ENCODE measurements at places on chromosomes 16 and 17. TPM values are rescaled to one million over a fixed set of nuclear protein-coding genes. Genes with fewer than 3 reads are reported as not detected.

GRCh38 chr16:18582902-18583301 lies 21.0 kb upstream of the NOMO2 start:
- no peak overlapping the region for H3K4me3 ChIP-seq
- H3K4me1 ChIP-seq: no peaks in the 10 kb centered on the region
- no peak for DNase-seq

DNA sequence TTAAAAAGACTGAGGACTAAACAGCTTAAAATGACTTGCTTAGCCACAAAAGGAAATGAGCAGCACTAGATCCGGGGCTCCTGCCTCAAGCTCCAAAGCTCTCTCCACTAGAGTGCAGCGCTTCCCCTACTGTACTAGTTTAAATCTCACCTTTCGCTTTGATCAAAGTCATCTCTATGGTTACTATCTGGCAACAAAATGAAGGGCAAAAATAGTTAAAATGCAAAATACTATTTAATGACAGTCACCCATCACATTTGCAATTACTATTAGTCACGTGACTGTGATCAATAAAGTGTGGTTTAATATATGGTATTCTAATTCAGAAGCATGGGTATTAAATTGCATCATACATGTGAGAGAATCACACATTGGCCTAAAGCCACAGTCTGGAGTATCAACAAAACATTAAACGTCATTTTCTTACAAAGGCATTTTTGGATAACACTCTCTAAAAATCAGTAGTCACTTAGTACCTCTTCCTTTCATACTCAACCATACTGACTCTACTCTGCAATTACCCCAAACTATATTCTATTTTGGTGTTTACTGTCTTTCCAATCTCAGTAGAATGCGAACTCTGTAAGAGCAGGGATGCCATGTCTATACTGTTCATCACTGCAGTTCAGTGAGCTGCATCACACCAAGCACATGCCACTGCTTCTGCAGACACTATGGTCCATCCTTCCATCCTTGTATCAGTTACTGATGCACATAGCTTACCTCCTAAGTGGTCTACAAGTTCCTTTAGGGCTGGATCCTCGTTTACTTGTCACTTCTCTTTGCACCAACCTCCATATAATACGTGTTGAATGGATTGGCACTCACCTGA lies 6.2 kb downstream of the PSMD12 start:
- peaks cover 6% of the 10 kb centered on the region for H3K36me3 ChIP-seq
- H3K27me3 ChIP-seq: no peaks in the 10 kb centered on the region
- H3K27ac ChIP-seq: no peak overlapping the region
- H3K4me3 ChIP-seq: no peak overlapping the region

GRCh38 chr17:28719021-28719433 lies 758 bp upstream of the RPL23A start:
- H3K27ac ChIP-seq: peak overlapping the region; percentile 96
- no peaks in the 10 kb centered on the region for H3K27me3 ChIP-seq
- peaks cover 53% of the 10 kb centered on the region for H3K4me1 ChIP-seq

- H3K27me3 ChIP-seq: no peaks in the 10 kb centered on the region
- no peaks in the 10 kb centered on the region for H3K36me3 ChIP-seq
- no peak for DNase-seq
- H3K4me3 ChIP-seq: no peak overlapping the region
Measured at GRCh38 chr16:81523387-81524115, 78.9 kb downstream of the CMIP start.

DNA sequence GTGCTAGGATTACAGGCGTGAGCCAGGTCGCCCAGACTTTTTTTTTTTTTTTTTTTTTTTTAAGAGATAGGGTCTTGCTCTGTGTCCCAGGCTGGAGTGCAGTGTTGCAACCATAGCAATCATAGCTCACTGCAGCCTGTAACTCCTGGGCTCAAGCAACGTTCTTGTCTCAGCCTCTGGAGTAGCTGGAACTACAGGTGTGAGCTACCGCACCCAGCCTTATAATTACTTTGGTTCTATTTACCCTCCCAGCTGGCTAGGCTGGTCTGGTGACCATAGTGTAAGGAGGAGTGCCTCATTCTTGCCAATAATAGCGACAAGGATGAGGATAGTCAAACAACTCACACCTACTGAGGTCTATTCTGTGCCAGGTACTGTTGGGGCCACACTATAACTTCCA lies 39.6 kb upstream of the USP7 start:
- no peaks in the 10 kb centered on the region for H3K36me3 ChIP-seq
- H3K4me3 ChIP-seq: no peak overlapping the region
- no peak for DNase-seq
- peaks cover 30% of the 10 kb centered on the region for H3K4me1 ChIP-seq
- peak overlapping the region; percentile 76 for H3K27ac ChIP-seq
- H3K27me3 ChIP-seq: no peaks in the 10 kb centered on the region

DNA sequence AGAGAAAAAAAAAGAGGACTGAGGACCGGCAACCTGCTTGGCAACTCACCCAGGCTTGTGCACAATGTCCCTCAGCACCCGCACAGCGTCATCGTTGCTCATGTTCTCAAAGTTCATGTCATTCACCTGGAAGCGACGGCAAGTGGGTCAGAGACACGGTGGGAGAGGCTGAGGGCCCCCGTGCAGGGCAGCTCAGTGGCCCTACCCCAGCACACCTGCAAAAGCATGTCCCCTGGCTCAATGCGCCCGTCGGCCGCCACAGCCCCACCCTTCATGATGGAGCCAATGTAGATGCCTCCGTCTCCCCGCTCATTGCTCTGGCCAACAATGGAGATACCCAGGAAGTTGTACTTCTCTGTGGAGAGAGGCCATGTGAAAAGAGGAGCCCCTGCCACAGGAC lies 5.4 kb downstream of the DVL2 start:
- H3K27me3 ChIP-seq: no peaks in the 10 kb centered on the region
- H3K4me1 ChIP-seq: peaks cover 34% of the 10 kb centered on the region
- no peak for DNase-seq
- peaks cover 46% of the 10 kb centered on the region for H3K36me3 ChIP-seq
- H3K4me3 ChIP-seq: no peak overlapping the region

- no peak overlapping the region for H3K4me3 ChIP-seq
- DNase-seq: no peak
- no peak overlapping the region for H3K27ac ChIP-seq
Measured at GRCh38 chr17:50133028-50133768, 3.2 kb upstream of the SAMD14 start.

- peaks cover 24% of the 10 kb centered on the region for H3K27me3 ChIP-seq
- no peak overlapping the region for H3K27ac ChIP-seq
- no peak overlapping the region for H3K4me3 ChIP-seq
- DNase-seq: no peak
- H3K36me3 ChIP-seq: no peaks in the 10 kb centered on the region
Measured at GRCh38 chr17:47847341-47848197, 3.4 kb downstream of the SP6 start.

- no peaks in the 10 kb centered on the region for H3K27me3 ChIP-seq
- no peaks in the 10 kb centered on the region for H3K4me1 ChIP-seq
- H3K27ac ChIP-seq: no peak overlapping the region
- H3K36me3 ChIP-seq: no peaks in the 10 kb centered on the region
Measured at GRCh38 chr16:28258567-28258966, 33.8 kb upstream of the SBK1 start.

- H3K27ac ChIP-seq: no peak overlapping the region
- no peak overlapping the region for H3K4me3 ChIP-seq
- no peaks in the 10 kb centered on the region for H3K4me1 ChIP-seq
- H3K36me3 ChIP-seq: no peaks in the 10 kb centered on the region
- DNase-seq: no peak
- no peaks in the 10 kb centered on the region for H3K27me3 ChIP-seq
Measured at GRCh38 chr16:35310999-35311398, 1851.6 kb downstream of the TP53TG3F start.

- no peaks in the 10 kb centered on the region for H3K36me3 ChIP-seq
- peaks cover 97% of the 10 kb centered on the region for H3K4me1 ChIP-seq
- no peak for DNase-seq
- no peaks in the 10 kb centered on the region for H3K27me3 ChIP-seq
Measured at GRCh38 chr17:18997650-18998196, 6.8 kb downstream of the FAM83G start.

DNA sequence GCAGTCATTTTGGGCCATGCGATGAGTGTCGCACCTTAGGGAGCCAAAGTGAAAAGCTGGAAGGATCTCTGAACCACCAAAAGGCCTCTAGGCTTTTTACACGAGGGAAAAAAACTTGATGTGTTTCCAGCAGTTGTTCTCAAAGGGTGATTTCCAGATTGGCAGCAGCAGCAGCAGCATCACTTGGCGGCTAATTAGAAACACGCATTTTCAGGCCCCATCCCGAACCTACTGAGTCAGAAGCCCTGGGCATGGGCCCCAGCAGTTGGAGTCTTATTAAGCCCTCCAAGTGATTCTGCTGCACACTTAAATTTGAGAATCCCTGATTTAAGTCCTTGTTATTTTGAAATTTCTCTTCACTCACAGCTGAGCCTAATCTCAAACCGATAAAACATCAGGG lies 25.3 kb upstream of the PYY start:
- H3K4me1 ChIP-seq: peaks cover 6% of the 10 kb centered on the region
- H3K27ac ChIP-seq: no peak overlapping the region
- no peak for DNase-seq
- H3K4me3 ChIP-seq: no peak overlapping the region
- no peaks in the 10 kb centered on the region for H3K36me3 ChIP-seq

GRCh38 chr16:58628845-58629732 lies 537 bp downstream of the CNOT1 start:
- no peak for DNase-seq
- peak overlapping the region; percentile 99 for H3K27ac ChIP-seq
- peak overlapping the region; percentile 95 for H3K4me3 ChIP-seq
- peaks cover 44% of the 10 kb centered on the region for H3K4me1 ChIP-seq
- H3K27me3 ChIP-seq: no peaks in the 10 kb centered on the region

- H3K27me3 ChIP-seq: no peaks in the 10 kb centered on the region
- DNase-seq: no peak
- no peaks in the 10 kb centered on the region for H3K4me1 ChIP-seq
- no peak overlapping the region for H3K4me3 ChIP-seq
- no peak overlapping the region for H3K27ac ChIP-seq
Measured at GRCh38 chr16:61890386-61890785, 145.9 kb downstream of the CDH8 start.

DNA sequence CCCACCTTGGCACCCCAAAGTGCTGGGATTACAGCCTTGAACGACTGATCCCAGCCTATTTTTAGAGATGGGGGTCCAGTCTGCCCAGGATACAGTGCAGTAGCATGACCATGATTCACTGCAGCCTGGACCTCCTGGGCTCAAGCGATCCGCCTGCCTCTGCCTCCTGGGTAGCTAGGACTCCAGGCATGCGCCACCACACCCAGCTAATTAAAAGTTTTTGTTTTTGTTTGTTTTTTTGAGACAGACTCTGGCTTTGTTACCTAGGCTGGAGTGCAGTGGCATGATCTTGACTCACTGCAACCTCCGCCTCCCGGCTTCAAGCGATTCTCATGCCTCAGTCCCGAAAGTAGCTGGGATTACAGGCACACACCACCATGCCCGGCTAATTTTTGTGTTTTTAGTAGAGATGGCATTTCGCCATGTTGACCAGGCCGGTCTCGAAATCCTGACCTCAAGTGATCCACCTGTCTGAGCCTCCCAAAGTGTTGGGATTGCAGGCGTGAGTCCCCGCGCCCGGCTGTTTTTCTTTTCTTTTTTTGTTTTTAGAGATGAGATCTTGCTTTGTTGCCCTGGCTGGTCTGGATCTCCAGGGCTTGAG lies 2.3 kb upstream of the PAFAH1B1 start:
- no peak overlapping the region for H3K27ac ChIP-seq
- peaks cover 14% of the 10 kb centered on the region for H3K4me1 ChIP-seq
- no peak for DNase-seq
- H3K4me3 ChIP-seq: no peak overlapping the region
- H3K27me3 ChIP-seq: no peaks in the 10 kb centered on the region

- H3K4me3 ChIP-seq: no peak overlapping the region
- H3K4me1 ChIP-seq: peaks cover 17% of the 10 kb centered on the region
- no peaks in the 10 kb centered on the region for H3K27me3 ChIP-seq
- no peaks in the 10 kb centered on the region for H3K36me3 ChIP-seq
Measured at GRCh38 chr17:76278952-76279741, 14.0 kb downstream of the UBALD2 start.

GRCh38 chr17:42845918-42846593 lies 1.7 kb downstream of the AOC2 start:
- no peaks in the 10 kb centered on the region for H3K27me3 ChIP-seq
- no peak for DNase-seq
- peaks cover 49% of the 10 kb centered on the region for H3K36me3 ChIP-seq
- H3K27ac ChIP-seq: peak overlapping the region; percentile 64
- no peak overlapping the region for H3K4me3 ChIP-seq
- H3K4me1 ChIP-seq: peaks cover 5% of the 10 kb centered on the region

DNA sequence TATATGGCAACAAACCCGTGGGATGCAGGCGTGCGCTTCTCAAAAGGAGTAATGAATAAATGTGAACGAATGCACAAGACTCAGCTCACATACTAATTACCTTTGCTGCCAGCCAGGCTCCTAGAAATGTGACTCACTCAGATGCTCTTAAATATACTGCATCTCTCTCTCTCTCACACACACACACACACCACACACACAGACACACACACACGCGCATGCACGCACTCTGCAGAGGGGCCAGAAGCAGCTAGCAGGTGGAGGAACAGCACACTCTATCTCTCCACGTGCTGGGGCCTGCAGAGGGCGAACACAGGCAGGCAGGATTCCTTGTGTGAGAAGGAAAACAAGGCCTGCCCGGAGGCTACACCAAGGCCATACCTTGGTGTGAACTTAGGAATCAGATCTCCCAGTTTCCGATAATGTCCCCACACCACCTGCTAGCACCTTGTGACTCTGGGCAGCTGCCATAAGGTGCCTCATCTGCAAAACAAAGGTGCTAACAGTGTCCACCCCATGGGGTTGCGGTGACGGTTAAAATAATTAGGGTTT lies 5.3 kb downstream of the GPRC5B start:
- no peak overlapping the region for H3K4me3 ChIP-seq
- peaks cover 19% of the 10 kb centered on the region for H3K27me3 ChIP-seq
- no peaks in the 10 kb centered on the region for H3K36me3 ChIP-seq
- peaks cover 73% of the 10 kb centered on the region for H3K4me1 ChIP-seq
- H3K27ac ChIP-seq: peak overlapping the region; percentile 31

DNA sequence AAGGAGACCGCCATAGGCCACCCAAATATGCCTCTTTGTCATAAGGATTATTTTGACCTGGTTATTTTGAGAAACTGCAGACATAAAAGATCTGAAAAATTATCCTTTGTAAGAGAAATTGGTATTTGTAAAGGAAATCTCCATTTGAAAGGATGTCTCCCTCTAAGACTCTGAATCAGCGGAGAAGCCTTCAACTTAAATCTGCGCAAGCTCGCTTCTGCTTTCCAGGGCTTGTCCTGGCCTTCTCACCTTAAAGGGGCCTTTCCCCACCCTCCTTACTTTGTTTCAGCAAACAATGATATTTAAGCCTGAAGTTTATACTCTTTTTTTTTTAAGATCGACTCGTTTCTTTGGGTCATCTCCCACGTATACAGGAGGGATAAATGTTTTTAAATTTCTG lies 34.5 kb downstream of the HSBP1 start:
- H3K27ac ChIP-seq: no peak overlapping the region
- H3K4me1 ChIP-seq: no peaks in the 10 kb centered on the region
- no peak overlapping the region for H3K4me3 ChIP-seq
- DNase-seq: no peak
- no peaks in the 10 kb centered on the region for H3K36me3 ChIP-seq

GRCh38 chr17:28216528-28216927 lies 102.5 kb upstream of the TMEM97 start:
- no peak overlapping the region for H3K27ac ChIP-seq
- DNase-seq: no peak
- H3K4me3 ChIP-seq: no peak overlapping the region
- H3K27me3 ChIP-seq: no peaks in the 10 kb centered on the region

GRCh38 chr17:75695830-75696271 lies 25.4 kb upstream of the ITGB4 start:
- H3K4me1 ChIP-seq: peaks cover 94% of the 10 kb centered on the region
- H3K27me3 ChIP-seq: no peaks in the 10 kb centered on the region

RAMP2 gene
- total RNA-seq: not detected

CLEC3A gene
- total RNA-seq: not detected

PRAC2 gene
- not detected for total RNA-seq

GLTPD2 gene
- 1.1 TPM for total RNA-seq

KRT31 gene
- total RNA-seq: 1.5 TPM

PRKCA gene
- 3.9 TPM for total RNA-seq

CCNF gene
- 14.3 TPM for total RNA-seq

CA7 gene
- not detected for total RNA-seq

KRT17 gene
- 67.2 TPM for total RNA-seq

ADAM11 gene
- total RNA-seq: not detected

Measured in esophagus squamous epithelium (tissue), 5 donors.